Activated naive CD4-positive, alpha-beta T cell treated with anti-CD3 and anti-CD28 coated beads for 36 hours (primary cell): ENCODE measurements at places on chromosomes 2 and 18. TPM values are rescaled to one million over a fixed set of nuclear protein-coding genes. Genes with fewer than 3 reads are reported as not detected.

DNA sequence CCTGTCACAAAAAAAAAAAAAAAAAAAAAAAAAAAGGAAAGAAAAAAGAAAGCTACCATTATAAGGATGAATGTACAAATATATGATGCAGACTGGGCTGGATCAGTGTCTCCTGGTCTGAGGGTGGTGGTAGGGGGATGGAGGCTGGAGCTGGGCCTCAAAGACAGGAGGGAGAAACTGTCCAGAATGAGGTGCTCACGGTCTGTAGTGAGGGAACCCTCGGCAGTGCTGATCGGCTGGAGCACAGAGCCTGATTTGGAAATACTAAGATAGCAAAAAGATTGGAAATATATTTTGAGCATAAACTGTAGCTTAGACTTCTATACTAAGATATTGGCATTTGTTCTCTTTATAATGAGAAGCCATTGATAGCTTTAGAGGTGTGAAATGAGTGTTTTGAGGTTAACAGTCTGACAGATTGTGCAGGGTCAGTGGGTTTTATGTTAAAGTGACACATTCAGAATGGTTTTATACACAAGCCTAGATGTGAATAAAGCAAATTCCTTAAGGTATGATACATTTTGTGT lies 7.9 kb upstream of the SLC3A1 start:
- DNase-seq = no peak
- H3K36me3 ChIP-seq = no peaks in the 10 kb centered on the region

GRCh38 chr2:27085673-27086089 lies 891 bp upstream of the KHK start:
- H3K4me3 ChIP-seq = peak overlapping the region; percentile 81
- peak; percentile 48 for DNase-seq
- no peak overlapping the region for H3K27ac ChIP-seq
- peaks cover 34% of the 10 kb centered on the region for H3K4me1 ChIP-seq
- H3K36me3 ChIP-seq = peaks cover 2% of the 10 kb centered on the region
- no peaks in the 10 kb centered on the region for H3K27me3 ChIP-seq

DNA sequence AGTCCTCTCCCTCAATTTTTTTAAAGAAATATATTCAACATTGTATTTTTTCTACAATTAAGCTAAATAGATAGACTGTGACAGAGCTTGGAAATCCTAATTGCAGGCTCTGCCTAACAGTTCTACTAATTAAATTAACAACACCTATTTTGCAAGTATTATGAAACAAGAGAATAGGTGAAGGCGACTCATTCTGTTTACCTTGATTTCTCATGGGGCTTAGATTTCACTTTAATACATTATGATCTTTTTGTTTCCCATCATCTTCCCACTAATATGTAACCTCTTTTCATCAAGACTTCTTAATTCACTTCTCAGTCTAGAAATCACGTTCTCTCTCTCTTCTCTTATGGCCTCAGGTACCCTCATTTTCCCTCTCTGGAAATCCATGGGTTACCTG lies 42.7 kb upstream of the TANK start:
- no peak overlapping the region for H3K27ac ChIP-seq
- no peaks in the 10 kb centered on the region for H3K36me3 ChIP-seq
- peaks cover 4% of the 10 kb centered on the region for H3K4me1 ChIP-seq

GRCh38 chr2:27184115-27184514 lies 27.7 kb upstream of the ATRAID start:
- DNase-seq = no peak
- no peaks in the 10 kb centered on the region for H3K4me1 ChIP-seq
- H3K27me3 ChIP-seq = peaks cover 17% of the 10 kb centered on the region

DNA sequence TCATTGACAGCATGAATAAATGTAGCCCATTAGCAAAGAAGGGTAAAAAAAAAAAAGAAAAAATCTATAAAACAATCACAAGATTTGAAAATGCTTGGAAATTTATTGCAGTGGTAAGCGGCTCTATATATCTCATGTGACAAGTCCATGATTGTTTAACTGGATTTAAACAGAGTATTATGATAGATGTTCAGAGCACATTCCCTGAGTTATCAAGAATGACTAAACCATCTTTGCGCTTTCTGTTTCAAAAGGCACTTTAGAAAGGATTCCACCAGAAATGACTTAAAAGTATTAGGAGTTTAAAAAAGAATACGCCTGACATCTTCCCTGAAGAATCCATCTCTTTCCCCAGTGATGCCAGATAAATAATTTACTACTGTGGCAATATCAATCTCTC lies 409.5 kb upstream of the UBE2E3 start:
- DNase-seq = no peak
- H3K36me3 ChIP-seq = no peaks in the 10 kb centered on the region
- no peak overlapping the region for H3K4me3 ChIP-seq
- H3K4me1 ChIP-seq = no peaks in the 10 kb centered on the region
- no peak overlapping the region for H3K27ac ChIP-seq

GRCh38 chr2:191122638-191123294 lies 28.0 kb downstream of the STAT4 start:
- H3K27me3 ChIP-seq = no peaks in the 10 kb centered on the region
- peaks cover 58% of the 10 kb centered on the region for H3K4me1 ChIP-seq
- DNase-seq = no peak
- peak overlapping the region; percentile 26 for H3K27ac ChIP-seq
- H3K36me3 ChIP-seq = peaks cover 48% of the 10 kb centered on the region

DNA sequence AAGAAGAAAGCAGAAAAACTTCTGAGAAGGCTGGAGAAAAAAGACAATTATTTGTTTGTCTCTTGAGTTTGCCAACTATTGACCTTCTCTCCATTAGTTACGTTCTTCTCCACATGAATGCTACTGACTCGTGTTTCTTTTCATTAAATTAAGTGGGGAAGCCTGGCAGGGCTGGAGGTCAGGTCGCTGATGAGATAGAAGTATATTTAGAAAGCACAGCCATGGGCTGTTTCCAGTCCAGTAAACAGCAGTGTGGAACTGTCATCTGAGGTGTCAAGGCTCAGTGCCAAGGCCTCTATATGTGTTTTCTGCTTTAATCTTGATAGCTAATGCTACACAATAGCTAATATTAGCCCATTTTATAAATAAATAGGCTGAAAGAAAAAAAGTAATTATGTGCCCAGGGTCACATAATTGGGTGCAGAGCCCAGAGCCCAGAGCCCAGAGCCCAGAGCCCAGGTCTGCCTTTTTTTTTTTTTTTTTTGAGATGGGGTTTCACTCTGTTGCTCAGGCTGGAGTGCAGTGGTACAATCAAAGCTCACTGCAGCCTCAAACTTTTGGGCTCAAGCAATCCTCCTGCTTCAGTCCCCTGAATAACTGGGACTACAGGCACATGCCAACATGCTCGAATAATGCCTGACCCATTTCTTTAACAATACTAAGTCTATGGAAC lies 6.3 kb downstream of the MSGN1 start:
- H3K36me3 ChIP-seq = no peaks in the 10 kb centered on the region
- H3K27me3 ChIP-seq = peaks cover 17% of the 10 kb centered on the region
- H3K4me1 ChIP-seq = peaks cover 3% of the 10 kb centered on the region
- H3K4me3 ChIP-seq = no peak overlapping the region
- no peak overlapping the region for H3K27ac ChIP-seq

DNA sequence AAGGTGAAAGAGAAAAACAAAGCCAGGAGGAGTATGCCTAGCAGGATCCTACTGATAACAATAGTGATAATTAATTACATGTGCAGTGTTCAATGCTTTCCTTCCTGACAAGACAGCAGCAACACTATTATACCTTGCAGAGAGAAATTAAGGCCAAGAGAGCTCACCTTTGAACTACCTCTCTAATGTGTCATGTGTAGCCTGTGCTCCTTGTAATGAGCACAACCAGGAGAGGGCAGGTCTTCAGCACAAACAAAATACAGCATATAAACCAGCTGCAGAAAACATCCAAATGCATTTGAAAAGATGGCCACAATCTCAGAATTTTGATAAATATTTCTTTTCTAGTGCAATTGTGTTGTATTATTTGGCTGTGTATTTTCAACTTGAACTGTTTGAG lies 1425.7 kb downstream of the DSC3 start:
- H3K4me3 ChIP-seq = no peak overlapping the region
- H3K27me3 ChIP-seq = no peaks in the 10 kb centered on the region
- H3K4me1 ChIP-seq = no peaks in the 10 kb centered on the region
- H3K27ac ChIP-seq = no peak overlapping the region
- DNase-seq = no peak

DNA sequence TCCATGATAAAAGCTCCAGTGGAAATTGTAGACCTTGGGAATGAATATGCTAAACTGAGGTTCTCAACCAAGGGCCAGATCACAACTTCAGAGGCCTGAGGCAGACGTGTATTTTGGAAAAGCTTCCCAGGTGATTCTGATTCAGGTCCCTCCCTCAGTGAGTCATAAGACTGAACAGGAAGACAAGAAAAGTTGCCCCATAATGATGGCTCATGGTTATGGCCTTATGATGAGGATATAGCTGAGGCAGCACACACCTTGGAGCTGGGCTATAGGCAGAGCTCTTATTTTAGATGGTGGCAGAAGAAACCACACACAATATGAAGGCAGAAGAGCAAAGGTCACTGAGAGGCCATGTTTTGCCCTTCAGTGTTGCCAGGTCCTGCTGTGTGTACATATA lies 9.6 kb downstream of the ANTXR1 start:
- no peak for DNase-seq
- H3K36me3 ChIP-seq = no peaks in the 10 kb centered on the region
- H3K4me1 ChIP-seq = no peaks in the 10 kb centered on the region
- H3K4me3 ChIP-seq = no peak overlapping the region

- no peaks in the 10 kb centered on the region for H3K4me1 ChIP-seq
- no peaks in the 10 kb centered on the region for H3K36me3 ChIP-seq
- no peak overlapping the region for H3K4me3 ChIP-seq
- no peak for DNase-seq
Measured at GRCh38 chr2:236825989-236826510, 256.4 kb downstream of the ACKR3 start.

GRCh38 chr18:41955688-41956087 lies 654 bp downstream of the PIK3C3 start:
- H3K4me1 ChIP-seq = peaks cover 36% of the 10 kb centered on the region
- H3K27me3 ChIP-seq = no peaks in the 10 kb centered on the region
- peak overlapping the region; percentile 97 for H3K27ac ChIP-seq
- H3K36me3 ChIP-seq = peaks cover 26% of the 10 kb centered on the region
- no peak for DNase-seq

GRCh38 chr18:63758615-63759240 lies 16.5 kb upstream of the SERPINB7 start:
- H3K27me3 ChIP-seq = no peaks in the 10 kb centered on the region
- no peaks in the 10 kb centered on the region for H3K36me3 ChIP-seq
- H3K4me3 ChIP-seq = no peak overlapping the region
- no peaks in the 10 kb centered on the region for H3K4me1 ChIP-seq
- no peak overlapping the region for H3K27ac ChIP-seq

DNA sequence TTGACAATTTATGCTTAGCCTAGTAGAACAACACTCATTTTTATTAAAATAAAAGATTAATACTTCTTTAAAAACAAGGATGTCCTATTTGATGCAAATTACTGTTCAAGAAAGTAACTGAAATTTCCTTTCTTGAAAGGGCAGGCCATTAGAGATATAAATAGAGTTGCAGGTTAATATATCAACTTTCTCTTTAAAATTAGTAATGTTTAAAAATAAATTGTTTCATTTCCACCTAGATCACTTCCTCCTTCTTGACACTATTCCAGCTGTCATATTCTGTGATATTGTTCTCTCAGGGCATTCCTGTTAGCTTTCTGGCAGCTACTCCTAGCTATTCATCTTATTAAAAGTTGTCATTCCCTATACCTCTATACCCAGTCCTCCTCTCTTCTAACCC lies 357.9 kb upstream of the NRP2 start:
- H3K36me3 ChIP-seq = no peaks in the 10 kb centered on the region
- no peak overlapping the region for H3K27ac ChIP-seq
- H3K4me3 ChIP-seq = no peak overlapping the region
- H3K4me1 ChIP-seq = no peaks in the 10 kb centered on the region

DNA sequence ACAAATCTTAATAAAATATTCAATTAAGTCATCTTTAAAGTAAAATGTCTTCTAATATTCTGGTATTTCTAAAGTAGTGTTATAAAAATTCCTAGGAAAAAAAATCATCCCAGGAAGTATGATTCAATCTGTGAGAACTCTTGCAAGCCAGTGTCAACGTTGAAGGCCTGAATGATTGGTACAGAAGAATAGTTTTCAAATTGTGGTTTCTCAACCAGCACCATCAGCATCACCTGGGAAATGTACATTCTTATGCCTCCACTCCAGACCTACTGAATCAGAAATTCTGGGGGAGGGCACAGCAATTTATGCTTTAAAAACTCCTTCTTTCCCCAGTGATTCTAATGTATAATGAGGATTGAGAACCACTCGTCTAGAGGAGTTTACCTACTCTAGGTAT lies 62.3 kb upstream of the C2orf15 start:
- no peak for DNase-seq
- no peaks in the 10 kb centered on the region for H3K36me3 ChIP-seq
- H3K27ac ChIP-seq = no peak overlapping the region

- no peak overlapping the region for H3K4me3 ChIP-seq
- no peaks in the 10 kb centered on the region for H3K36me3 ChIP-seq
- H3K27ac ChIP-seq = no peak overlapping the region
- H3K27me3 ChIP-seq = no peaks in the 10 kb centered on the region
Measured at GRCh38 chr18:59707306-59707705, 10.1 kb upstream of the CCBE1 start.

DNA sequence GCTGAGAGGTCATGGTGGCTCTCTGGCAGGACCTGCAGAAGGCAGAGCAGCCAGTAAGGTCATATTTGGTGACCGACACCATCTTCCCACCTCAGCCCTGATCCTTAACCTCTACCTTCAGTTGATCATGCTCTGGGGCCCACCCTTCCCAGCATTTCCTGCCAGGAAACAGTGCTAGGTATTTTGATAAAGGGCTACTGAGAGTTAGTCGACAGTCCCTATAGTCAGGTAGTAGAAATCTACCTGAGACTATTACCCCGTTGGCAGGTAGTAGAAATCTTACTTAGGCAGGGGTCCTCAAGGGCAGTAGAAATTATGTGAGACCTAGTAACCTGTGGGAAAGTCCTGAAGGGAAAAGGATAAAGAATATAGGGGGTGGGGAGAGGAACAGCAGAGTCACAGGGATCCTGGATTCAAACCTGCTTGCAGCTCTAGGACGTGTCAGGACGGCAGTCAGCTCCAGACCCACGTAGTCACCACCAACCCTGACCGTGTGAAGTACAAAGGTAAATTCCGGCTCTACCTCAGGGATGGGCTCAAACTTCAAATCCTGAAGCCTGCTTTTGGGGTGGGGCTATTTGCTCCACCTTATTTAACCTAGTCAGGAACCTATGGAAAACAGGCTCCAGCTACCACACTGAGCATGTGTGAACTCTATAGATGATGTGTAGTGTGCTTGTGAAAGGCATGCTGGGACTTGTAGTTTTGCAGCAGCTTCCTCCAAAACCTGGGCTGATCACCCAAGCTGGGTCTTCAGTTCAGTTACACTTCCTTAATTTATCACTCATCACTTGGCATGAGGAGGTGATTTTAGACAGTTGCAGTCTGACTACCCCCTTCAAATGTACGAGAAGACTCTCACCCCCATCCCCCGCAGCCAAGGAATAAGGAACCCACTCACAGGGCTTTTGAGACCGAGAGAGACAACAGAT lies at the start of gene DQX1:
TSS of gene DQX1 (minus strand) at position 515 of the 932 bp plus-strand sequence. CDS start at position 13, 502 bp downstream.
- H3K4me1 ChIP-seq = peaks cover 27% of the 10 kb centered on the region
- peak; percentile 33 for DNase-seq
- no peaks in the 10 kb centered on the region for H3K27me3 ChIP-seq
- peak within 1 kb of the TSS; percentile 9 for H3K27ac ChIP-seq

- H3K27me3 ChIP-seq = no peaks in the 10 kb centered on the region
- peaks cover 31% of the 10 kb centered on the region for H3K4me1 ChIP-seq
- DNase-seq = peak; percentile 57
- no peak overlapping the region for H3K4me3 ChIP-seq
Measured at GRCh38 chr2:151481744-151482143, 72.0 kb downstream of the RIF1 start.

TSPYL6 gene
- total RNA-seq = not detected

LMAN2L gene
- total RNA-seq = 4.0 TPM

LHCGR gene
- not detected for total RNA-seq

TGFA gene
- total RNA-seq = 0.33 TPM

CAPN10 gene
- total RNA-seq = 24.9 TPM

PKP4 gene
- 57.0 TPM for total RNA-seq

MTLN gene
- total RNA-seq = 110 TPM

CHST9 gene
- not detected for total RNA-seq

KLF7 gene
- total RNA-seq = 30.1 TPM

RNF152 gene
- total RNA-seq = 0.17 TPM

IL36A gene
- total RNA-seq = not detected
